ENCODE measurements at places on chromosomes 12 and 14.

- no peak for DNase-seq
Observed at GRCh38 chr14:67815573-67816225, 691 bp downstream of the ZFYVE26 start.

GRCh38 chr12:108839018-108839889 is 18.1 kb downstream of the SSH1 start:
- DNase-seq, result no peak

DNA sequence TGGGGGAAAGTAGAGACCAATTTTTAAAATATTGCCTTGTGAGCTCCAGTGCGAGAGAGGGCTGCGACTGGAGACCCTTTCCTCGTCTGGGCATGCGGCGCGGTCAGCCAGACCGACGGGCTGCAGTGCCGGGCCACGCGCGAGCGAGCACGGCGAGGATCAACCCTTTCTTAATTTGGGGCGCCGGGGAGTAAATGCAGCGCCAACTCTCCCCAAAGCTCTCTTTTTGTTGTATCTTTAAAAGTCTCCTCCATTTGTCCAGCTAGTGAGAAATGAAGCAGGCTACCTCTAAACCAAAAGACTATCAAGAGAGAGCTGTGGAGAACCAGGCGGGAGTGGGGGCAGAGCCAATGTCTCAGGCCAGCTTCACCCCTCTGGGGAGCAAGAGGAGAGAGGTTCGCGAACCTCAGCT is 1.4 kb downstream of the SIX1 start:
- DNase-seq, result no peak

- DNase-seq, result no peak
Observed at GRCh38 chr12:8030189-8030588, 2.3 kb upstream of the FOXJ2 start.

GRCh38 chr12:43882578-43883178 is 46.8 kb downstream of the TMEM117 start:
- no peak for DNase-seq

DNA sequence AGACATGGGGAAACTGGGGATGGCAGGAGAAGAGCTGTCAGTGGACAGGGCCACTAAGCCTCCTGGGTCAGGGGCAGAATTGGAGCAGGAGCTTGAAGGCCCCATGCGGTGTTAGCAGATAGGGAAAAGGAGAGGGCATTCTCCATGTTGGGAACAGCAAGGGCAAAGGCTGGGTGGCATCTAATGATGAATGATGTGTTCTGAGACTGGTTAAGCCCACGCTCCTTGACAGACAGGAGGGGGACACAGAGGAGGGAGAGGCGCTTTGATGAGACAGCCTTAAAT is 63.0 kb downstream of the CLMN start:
- no peak for DNase-seq

DNA sequence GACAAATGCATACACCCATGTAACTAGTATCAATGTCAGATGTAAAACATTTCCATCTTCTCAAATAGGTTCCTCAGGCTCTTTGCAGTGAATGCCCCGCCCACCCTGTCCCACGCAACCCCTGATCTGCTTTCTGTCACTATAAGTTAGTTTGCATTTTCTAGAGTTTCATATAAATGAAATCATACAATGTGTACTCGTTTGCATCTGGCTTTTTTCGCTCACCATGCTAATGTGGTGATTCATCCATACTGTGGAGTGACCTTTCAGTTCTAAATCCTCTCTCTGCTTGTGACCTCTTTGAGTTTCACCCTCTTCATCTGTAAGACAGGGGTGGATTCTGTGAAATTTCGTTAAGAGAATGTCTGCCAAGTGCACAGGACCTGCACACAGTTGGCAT is 30.6 kb upstream of the MSI1 start:
- DNase-seq, result no peak

All from SIG-M5 (cell line).